Stimulated activated CD8-positive, alpha-beta memory T cell treated with anti-CD3 and anti-CD28 coated beads, Interleukin-4, amount 100 ng/mL, for 24 hours (primary cell): ENCODE measurements at places on chromosomes 5 and 9.

DNA sequence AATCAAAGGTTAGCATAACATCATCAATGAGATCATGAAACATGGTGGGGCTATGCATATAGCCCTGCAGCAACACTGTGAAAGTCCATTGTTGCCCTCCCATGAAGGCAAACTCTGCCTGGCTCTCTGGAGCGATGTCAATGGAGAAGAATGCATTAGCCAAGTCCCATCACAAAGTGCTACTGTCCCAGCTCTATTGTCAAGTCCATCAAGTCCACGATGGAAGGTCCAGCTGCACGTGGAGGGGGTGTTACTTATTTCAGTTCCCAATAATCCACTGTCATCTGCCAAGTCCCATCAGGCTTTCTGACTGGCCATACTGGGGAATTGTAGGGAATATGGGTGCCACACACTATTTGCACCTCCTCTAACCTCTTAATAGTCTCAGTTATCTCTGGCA, 10.8 kb downstream of the DMAC1 start:
- DNase-seq = no peak

DNA sequence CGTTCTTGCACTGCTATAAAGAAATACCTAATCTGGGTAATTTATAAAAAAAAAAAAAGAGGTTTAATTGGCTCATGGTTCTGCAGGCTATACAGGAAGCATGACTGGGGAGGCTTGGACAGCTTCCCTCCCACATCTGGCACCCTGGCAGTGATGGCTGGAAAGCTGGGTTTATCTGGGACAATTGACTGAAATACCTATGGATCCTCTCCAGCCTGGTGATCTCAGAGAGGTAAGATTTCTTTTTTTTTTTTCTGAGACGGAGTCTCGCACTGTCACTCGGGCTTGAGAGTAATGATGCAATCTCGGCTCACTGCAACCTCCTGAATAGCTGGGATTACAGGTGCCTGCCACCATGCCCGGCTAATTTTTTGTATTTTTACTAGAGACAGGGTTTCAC, 22.7 kb upstream of the UGCG start:
- DNase-seq = no peak

- no peak for DNase-seq
These were observed 35.3 kb upstream of the BARX1 start for GRCh38 chr9:93990448-93990847.

- no peak for DNase-seq
These were observed 18.6 kb downstream of the RALGDS start for GRCh38 chr9:133102190-133103021.
